Activated CD8-positive, alpha-beta memory T cell treated with anti-CD3 and anti-CD28 coated beads, Interleukin-2, amount 10 ng/mL, durations not matched to agents 7 days and 5 days (primary cell): ENCODE measurements at places on chromosomes 16 and 17.

DNA sequence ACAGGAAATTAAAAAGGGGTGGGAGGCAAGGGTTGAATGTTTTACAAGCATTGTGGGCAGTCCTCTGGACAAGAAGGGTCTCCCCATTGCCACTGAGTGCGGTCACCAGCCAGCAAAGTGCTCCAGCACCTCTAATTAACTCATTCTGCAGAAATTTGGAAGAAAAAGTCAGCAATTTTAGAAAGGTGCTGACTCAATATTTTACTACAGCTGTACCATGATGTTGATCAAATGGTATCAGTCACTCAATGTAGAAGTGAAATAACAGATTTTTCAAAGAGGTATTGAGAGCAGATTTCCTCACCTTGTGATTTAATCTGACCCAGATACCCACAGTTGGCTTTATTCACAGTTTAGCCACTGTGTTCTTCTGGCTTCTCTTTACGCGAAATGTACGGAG, 96.7 kb downstream of the PMP22 start:
- DNase-seq: no peak

DNA sequence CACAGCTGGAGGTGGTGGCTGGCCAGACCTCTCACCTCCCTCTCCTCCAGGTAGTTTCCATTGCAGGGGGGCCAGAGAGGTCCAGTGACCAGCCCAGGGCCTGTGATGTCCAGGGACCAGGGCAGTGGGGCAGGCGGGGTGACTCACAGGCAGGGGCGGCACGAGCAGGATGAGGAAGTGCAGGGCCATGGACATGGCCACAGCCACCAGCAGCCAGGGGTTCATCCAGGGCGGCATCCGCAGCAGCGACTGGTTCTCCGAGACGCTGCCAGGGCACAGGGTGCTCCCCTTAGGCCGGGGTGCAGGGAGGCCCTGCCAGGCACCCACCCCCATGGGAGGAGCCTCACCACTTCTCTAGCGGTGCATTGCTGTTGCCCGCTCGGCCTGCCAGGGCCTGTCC, 12.9 kb upstream of the P2RX1 start:
- no peak for DNase-seq

DNA sequence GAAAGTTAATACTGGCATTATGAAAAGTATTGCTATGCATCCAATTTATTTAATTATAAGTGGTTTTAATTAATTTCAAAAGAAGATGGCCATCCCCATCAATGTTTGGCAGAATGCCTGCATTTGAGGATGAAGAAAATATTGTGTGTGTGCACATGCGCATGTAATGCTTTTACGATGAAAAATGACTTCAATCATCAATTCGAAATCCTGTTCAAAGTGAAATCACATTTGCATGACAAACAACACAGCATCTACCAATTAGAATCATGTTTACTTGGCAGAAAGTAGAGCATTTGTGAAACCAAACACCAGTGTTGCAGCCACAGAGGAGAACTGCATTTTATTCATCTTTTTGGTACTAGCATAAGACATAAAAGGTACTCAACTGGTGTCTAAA, 191.9 kb upstream of the PIRT start:
- no peak for DNase-seq

DNA sequence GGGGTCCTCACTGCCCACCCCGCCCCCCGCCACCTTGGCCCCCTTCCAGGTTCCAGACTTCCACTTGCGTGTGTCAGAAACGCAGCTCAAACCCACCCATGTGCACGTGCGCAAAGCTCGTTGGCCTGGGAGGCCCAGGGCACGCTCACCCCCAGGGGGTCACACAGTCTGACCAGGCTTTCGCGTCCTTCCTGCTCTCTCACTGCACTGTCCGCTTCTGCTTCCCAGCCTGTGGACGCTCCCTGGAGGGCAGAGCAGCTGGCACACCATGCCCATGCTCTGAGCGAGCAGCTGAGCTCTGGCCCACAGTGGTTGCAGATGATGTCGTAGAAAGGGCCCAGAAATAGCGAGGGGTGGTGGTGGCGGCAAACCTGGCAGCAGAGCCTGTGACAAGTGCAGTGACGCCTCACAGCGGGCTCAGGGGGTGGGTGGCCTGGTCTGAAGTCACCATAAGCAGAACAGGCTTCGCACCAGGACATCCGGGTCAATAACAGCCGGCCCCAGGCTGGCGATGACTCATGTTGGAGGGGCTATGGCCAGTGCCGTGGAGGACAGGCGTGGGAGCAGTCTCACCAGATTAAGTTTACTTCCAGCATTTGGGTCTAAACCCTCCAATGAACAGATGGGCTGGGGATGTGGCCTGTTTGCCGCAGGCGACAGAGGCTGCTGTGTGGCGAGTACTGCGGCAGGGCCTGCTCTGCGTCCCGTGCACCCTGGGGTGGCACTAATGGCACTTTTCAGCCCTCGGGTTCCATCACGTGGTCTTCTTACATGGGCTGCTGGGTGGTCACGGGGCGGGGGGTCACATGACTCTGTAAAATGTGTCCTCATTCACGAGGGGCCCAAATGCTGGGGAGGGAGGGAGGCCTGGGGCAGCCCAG, 49.0 kb downstream of the NT5M start:
- DNase-seq: no peak

- DNase-seq: no peak
These were observed 765.1 kb upstream of the CA10 start for GRCh38 chr17:52923658-52924057.

- no peak for DNase-seq
These were observed 25.7 kb upstream of the SUPT4H1 start for GRCh38 chr17:58377661-58378060.

- DNase-seq: no peak
These were observed 10.4 kb downstream of the BEAN1 start for GRCh38 chr16:66437391-66437945.

- no peak for DNase-seq
These were observed 73.6 kb downstream of the SOCS1 start for GRCh38 chr16:11182411-11182810.

DNA sequence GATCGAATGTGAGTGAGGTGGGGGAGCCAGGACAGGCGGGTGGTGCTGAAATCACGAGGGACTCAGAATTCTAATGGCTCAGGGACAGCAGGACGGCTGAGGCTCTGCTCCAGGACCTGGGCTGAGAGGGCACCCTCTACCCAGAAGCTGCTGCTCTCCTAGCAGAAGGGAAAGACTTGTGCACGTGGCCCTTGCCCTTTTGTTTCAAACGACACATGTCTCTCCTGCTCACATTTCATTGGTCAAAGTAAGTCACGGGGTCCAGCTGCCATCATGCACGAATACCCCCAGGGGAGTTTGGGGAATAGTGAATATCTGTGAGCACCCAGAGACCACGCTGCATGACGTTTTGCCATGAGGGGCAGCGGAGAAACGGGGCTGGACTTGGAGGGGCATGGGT, 73.2 kb downstream of the RTN4RL1 start:
- no peak for DNase-seq

GRCh38 chr17:81842378-81842724, 7.5 kb upstream of the PPP1R27 start:
- no peak for DNase-seq

DNA sequence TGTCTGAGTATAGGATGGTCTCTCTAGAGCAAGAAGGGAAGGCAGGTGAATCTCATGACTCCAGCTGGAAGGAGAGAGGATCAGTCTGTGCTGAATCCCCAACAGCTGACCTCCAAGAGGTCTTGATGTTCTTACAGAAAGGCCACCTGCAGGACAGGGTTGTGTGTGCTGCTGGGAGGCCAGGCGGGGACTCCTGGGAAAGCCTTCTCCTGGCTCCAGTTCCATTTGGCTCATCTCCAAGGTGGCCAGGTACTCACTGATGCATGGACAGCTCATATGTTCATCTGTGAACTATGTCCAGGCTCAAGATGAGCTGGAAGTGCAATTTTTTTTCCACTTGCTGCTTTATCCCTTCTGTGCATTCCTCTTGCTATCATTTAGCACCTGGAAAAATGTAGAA, 730.2 kb upstream of the RBFOX1 start:
- DNase-seq: no peak

DNA sequence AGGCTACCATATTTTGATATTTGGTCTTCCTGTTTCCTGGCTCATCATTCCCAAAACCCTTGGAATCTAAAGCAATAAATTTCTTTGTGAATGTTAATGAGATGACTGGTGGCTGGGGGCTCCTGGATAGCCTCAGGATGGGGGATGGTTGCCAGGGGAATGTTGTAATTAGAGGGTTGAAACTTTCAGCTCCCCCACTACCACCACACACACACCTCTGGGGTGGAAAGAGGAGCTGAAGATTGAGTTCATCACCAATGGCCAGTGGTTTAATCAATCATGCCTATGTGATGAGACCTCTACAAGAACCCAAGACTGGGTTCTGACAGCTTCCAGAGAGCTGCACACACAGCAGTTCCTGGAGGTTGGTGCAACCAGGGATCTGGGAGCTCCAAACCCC, 59.1 kb downstream of the HS3ST3A1 start:
- no peak for DNase-seq

DNA sequence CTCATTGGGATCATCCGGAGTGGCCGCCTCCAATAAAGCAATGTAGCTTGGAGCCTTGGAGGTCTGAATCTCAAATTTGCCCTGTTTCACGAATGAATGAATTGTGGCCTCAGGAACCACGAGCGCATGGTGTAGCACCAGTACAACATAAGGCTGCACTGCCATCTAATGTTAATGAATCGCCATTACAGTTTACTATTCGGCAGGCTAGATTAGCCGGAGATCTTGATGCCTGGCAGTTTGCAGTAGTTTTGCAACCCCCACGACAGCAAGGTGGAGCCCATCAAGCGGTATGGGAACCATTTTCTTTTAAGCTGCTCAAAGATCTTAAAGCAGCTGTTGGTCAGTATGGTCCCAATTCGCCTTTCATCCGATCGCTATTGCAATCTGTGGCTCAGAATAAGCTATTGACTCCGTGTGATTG, 18.8 kb downstream of the ALOX15B start:
- DNase-seq: peak; percentile 71

- DNase-seq: no peak
These were observed 20.9 kb downstream of the NACA2 start for GRCh38 chr17:61570118-61570517.

GRCh38 chr17:13478326-13478830, 123.4 kb downstream of the HS3ST3A1 start:
- no peak for DNase-seq

DNA sequence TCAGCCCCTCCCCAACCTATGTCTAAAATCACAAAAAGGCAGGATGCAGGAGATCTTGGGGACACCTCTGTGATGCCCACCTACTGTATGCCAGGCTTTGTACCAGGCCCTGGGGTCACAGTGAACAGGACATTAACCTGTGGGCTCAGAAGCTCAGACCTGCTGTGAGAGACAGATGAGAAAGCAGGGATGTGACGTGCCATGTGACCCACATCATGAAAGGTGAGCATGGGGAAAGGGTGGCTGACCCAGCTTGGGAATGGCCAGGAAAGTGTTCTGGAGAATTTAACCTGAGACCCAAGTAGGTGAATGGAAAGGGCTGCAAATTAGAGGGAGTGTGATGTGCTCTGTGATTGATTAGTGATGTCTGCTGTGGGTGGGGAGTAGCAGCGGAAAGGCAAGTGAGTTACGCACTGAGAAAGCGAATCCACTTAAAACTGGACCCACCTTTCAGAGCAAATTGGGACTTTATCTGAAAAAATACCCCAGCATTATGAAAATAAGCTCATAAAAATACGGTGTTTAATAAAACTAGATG, 132.2 kb downstream of the IRF8 start:
- DNase-seq: no peak

- no peak for DNase-seq
These were observed 392.4 kb upstream of the GOT2 start for GRCh38 chr16:59126486-59126885.

GRCh38 chr16:68503334-68503733, 35.8 kb upstream of the ZFP90 start:
- DNase-seq: no peak
